ENCODE measurements at places on chromosomes 2 and 18.

GRCh38 chr18:11134940-11135339, 14.4 kb downstream of the PIEZO2 start:
- no peak for DNase-seq

GRCh38 chr18:8706791-8707555, 1.6 kb downstream of the MTCL1 start:
- peak; percentile 72 for DNase-seq

- DNase-seq: no peak
These were observed 199.1 kb upstream of the NXPH2 start for GRCh38 chr2:138979131-138979785.

GRCh38 chr2:94984964-94985575, 40.4 kb upstream of the MAL start:
- peak; percentile 6 for DNase-seq

DNA sequence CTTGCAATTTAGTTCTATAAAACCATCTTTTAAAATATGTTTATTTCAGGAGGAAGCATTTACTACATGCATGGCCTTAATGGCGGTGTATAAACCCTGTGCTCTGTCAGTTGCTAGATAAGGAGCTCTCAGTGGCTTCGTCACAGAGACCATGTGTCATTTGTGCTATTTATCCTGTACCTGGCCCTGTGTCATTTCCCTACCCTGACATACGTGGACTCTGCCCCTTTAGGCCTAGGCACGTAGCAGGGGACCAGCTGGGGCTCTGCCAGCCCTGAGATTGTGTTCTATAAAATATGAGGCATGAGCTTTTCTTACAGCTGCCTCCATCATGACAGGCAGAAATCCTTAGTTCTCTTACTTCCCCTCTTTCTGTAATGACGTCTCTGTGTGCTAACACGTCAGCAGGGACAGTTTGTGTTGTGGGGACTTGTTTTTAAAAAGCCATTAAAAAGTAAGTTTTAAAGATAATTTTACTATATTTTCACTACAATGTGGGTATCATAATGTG, 88.0 kb downstream of the ITGB1BP1 start:
- no peak for DNase-seq

GRCh38 chr2:126302043-126302442, 353.9 kb upstream of the GYPC start:
- no peak for DNase-seq

DNA sequence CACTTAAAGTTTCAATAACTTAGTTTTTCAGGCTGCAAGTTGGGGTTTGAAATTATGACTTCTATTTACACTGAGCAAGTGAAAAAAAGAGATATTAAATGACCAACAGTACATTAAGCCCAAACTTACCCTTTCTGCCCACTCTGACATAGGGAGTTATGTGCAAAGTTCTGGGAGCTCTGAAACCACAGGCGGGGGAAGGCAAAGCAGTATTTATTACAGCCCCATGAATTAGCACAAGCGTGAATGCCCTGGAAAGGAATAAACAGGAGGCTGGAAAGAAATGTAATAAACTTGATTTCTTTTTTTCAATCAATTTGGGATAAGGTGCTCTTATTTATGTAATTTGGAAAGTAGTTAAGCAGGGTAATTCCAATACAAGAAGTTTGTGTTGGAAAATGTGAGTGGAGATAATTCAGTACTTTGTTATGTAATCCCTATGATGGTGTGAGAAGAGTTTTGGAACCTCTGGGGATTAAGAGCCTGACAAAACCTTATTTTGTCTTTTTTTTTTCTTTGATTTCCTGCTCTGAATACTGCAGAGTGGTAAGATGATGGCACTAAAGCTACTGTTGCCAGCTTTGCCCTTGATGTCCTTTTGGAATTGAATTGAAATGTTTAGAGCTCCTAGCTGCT, 351.5 kb downstream of the ARHGAP15 start:
- DNase-seq: no peak

DNA sequence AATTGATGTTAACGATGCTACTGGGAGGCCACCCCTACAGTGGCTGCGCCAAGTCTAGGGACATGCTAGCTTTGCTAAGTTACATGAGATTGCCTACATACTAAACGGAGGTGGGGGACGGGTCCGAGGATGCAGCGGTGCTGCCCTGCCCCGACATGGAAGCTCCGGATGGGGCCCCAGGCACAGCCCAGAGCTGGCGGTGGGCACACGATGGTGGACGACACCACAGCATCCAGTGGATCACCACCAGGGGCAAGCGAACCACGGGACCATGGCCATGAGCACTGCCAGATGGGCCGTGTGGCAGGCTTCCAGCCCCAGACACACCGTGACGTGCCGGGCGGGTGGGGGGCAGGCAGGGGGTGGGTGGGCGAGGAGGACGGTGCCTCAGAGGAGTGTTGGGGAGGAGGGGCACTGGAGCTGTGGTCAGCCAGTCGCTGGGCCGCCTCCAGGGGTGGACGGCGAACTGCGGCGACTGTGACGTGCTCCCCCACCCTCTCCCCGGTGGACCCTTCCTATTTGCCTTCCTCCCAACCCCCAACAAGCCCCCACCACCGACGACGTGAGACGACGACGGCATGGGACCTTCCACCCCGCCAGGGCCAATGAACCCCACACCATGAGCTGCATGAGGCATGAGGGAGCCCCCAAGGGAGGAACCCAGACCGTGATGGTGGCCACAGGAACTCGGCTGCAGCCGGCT, 90.6 kb upstream of the ANKRD30BL start:
- no peak for DNase-seq

- no peak for DNase-seq
These were observed 521.2 kb downstream of the NYAP2 start for GRCh38 chr2:225920621-225921220.
